ENCODE measurements at places on chromosomes 2 and 18. TPM values are rescaled to one million over a fixed set of nuclear protein-coding genes. Genes with fewer than 3 reads are reported as not detected.

CNDP2 gene
- total RNA-seq = 211 TPM

FSHR gene
- not detected for total RNA-seq

SKOR2 gene
- 0.70 TPM for total RNA-seq

GLI2 gene
- total RNA-seq = not detected

RAB31 gene
- total RNA-seq = 0.42 TPM

COL3A1 gene
- total RNA-seq = not detected

FABP1 gene
- total RNA-seq = not detected

PDE1A gene
- total RNA-seq = not detected

C2orf72 gene
- total RNA-seq = 0.84 TPM

CFAP65 gene
- total RNA-seq = not detected

COLEC12 gene
- 0.05 TPM for total RNA-seq

THSD7B gene
- total RNA-seq = 0.19 TPM

SUPT7L gene
- 45.0 TPM for total RNA-seq

ZNF2 gene
- 3.0 TPM for total RNA-seq

LOXHD1 gene
- total RNA-seq = 0.07 TPM

DSG4 gene
- not detected for total RNA-seq

SPAG16 gene
- total RNA-seq = 8.2 TPM

KCNS3 gene
- total RNA-seq = not detected

POTEJ gene
- total RNA-seq = not detected

KYNU gene
- 0.14 TPM for total RNA-seq

ALKAL2 gene
- total RNA-seq = 0.36 TPM

TFCP2L1 gene
- 0.10 TPM for total RNA-seq

GRHL1 gene
- 0.83 TPM for total RNA-seq

FAM124B gene
- 0.32 TPM for total RNA-seq

ADRA2B gene
- 2.1 TPM for total RNA-seq

CDH2 gene
- not detected for total RNA-seq

LRRC30 gene
- not detected for total RNA-seq

SLC4A5 gene
- total RNA-seq = 6.5 TPM

ZNF804A gene
- not detected for total RNA-seq

LYPD6B gene
- not detected for total RNA-seq

AGXT gene
- not detected for total RNA-seq

MC5R gene
- total RNA-seq = not detected

ASB18 gene
- not detected for total RNA-seq

RAB17 gene
- total RNA-seq = not detected

TLX2 gene
- 2.4 TPM for total RNA-seq

RAX gene
- total RNA-seq = not detected

C1GALT1C1L gene
- not detected for total RNA-seq

CXCR4 gene
- 221 TPM for total RNA-seq

HOXD4 gene
- total RNA-seq = not detected

GTF2A1L gene
- total RNA-seq = not detected

IGFBP5 gene
- not detected for total RNA-seq

IL18R1 gene
- total RNA-seq = 68.0 TPM

GPR45 gene
- not detected for total RNA-seq

BOLL gene
- total RNA-seq = 0.10 TPM

PRSS56 gene
- 0.39 TPM for total RNA-seq

ALLC gene
- not detected for total RNA-seq

CDCA7 gene
- total RNA-seq = 87.2 TPM

ATP6V1B1 gene
- total RNA-seq = not detected

EHD3 gene
- total RNA-seq = 0.84 TPM

Data from activated T-cell treated with anti-CD3 and anti-CD28 coated beads, Interleukin-2, amount 50 U/mL, for 72 hours (primary cell).